ENCODE measurements at places on chromosomes 2 and 18.
A peak's percentile ranks its signal among the peaks of the same experiment; 100 is the strongest.

DNA sequence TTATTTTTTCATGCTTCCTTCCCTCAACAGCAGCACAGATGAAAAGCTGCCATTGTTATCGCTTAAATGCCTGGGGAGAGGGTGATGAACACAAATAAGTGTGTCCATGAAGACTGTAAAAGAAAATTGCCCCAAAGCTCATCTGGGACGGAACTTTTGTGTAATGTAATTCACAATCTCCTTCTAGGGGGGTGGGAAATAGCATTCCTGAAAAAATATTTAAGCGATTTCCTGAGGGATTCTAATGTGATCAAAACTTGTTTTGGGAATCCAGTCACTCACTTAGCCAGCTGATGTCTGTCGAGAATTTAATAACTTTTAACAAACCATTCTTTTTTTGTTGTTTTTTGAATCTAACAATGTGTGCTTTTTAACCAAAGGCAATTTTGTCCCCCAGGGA, 427.9 kb downstream of the PLCL1 start:
- no peak for DNase-seq

GRCh38 chr2:138779406-138779780, 797 bp downstream of the NXPH2 start:
- DNase-seq: no peak

DNA sequence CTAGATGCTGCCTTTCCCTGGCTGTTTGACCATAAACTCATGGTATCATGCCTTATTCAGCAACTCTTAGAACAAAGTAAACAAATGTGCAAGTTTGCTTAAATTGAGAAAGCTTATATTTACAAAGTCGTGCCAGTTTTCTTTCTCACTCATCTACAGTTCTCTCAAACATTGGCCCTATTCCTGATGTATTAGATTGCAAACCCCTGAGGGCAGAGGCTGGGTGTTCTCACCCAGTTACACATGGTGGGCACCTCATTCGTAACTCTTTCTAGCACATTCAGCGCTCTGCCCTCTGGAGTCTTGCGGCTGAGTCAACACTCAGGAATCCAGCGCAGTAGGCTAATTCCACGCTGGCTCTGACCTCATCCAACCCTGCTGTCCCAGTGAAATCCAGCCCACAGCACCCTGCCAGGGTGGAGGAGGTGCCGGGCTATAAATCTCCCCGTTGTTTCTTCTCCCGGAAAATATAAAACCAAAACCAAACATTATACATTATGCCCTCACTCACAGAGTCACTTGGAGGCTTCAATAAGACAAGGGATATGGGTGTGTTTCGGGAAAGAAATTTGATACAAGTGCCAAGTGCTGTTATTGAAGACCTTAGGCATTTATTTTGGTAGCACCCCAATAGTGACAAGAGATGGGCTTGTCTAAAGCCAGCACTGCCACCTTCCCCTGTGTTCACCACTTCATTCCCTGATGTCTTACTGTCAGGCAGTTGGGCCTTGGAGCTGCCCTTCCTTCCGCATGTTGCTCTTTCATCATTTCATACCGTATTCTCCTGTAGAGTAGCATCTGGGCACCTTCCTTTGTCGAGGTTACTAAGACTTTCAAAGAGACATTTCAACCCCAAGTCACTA, 287.4 kb downstream of the PRKCE start:
- DNase-seq: no peak

- no peak for DNase-seq
Observed at GRCh38 chr2:196601430-196602306, 37.8 kb upstream of the CCDC150 start.

GRCh38 chr2:104733226-104733943, 120.5 kb upstream of the POU3F3 start:
- DNase-seq: no peak

GRCh38 chr2:212908682-212909435, 242.6 kb downstream of the IKZF2 start:
- DNase-seq: no peak

- no peak for DNase-seq
Observed at GRCh38 chr2:11831415-11831814, 85.0 kb downstream of the LPIN1 start.

DNA sequence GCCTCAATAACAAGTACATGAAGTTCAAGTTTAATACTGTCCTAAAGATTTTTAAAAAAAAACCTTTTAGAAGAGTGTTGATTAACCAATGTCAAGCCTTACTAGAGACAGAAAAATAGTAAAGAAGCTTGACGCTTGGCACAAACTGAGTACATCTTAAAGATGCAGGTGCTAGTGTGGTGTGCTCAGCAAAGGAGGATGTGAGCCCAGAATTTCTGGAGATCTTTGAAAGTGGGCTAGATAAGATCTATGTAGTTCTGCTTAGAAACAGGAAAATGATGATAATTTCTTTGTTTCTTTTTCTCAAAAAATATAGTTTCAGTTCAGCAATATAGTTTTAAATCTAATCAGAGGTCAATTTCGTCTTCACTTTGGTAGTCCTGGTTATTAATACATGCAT, 118.3 kb upstream of the KLHL14 start:
- no peak for DNase-seq

- DNase-seq: no peak
Observed at GRCh38 chr2:20264629-20265028, 39.7 kb upstream of the SDC1 start.

- DNase-seq: no peak
Observed at GRCh38 chr2:74262681-74263080, 64.3 kb downstream of the MTHFD2 start.

- DNase-seq: no peak
Observed at GRCh38 chr18:22452226-22452668, 34.5 kb upstream of the CTAGE1 start.

DNA sequence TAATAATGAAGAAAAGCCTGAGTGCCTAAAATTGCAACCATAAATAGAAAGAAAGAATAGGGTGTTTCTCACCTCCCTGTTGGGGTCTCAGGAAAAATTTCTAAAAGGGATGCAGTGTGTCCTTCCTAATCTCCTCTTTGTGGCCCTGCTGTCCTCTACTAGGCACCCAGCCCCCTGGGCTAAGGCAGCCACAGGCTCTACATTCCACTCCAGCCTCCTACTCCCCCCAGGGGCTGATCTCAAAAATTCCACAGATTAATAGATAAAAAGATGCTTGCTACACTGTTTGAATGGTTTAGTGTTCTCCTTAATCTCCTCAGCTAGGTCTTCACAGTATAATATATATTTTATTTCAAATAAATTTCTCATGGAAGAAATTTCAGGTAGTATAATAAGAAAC, 17.6 kb downstream of the SATB2 start:
- DNase-seq: no peak

- DNase-seq: no peak
Observed at GRCh38 chr2:20357638-20358389, 7.2 kb upstream of the PUM2 start.

- no peak for DNase-seq
Observed at GRCh38 chr2:46117379-46117778, 179.8 kb upstream of the EPAS1 start.

- no peak for DNase-seq
Observed at GRCh38 chr2:9069543-9069942, 66.1 kb upstream of the MBOAT2 start.

- DNase-seq: peak; percentile 21
Observed at GRCh38 chr2:171319164-171319810, 114.5 kb downstream of the METTL8 start.

GRCh38 chr2:49351560-49351959, 197.2 kb upstream of the FSHR start:
- DNase-seq: no peak

GRCh38 chr2:189142893-189143759, 36.4 kb downstream of the COL5A2 start:
- peak; percentile 21 for DNase-seq

- DNase-seq: no peak
Observed at GRCh38 chr2:121707344-121707919, 29.2 kb downstream of the NIFK start.

GRCh38 chr2:190023860-190024259, 38.7 kb downstream of the MSTN start:
- DNase-seq: no peak

GRCh38 chr2:216425008-216425787, 12.9 kb downstream of the SMARCAL1 start:
- DNase-seq: no peak

DNA sequence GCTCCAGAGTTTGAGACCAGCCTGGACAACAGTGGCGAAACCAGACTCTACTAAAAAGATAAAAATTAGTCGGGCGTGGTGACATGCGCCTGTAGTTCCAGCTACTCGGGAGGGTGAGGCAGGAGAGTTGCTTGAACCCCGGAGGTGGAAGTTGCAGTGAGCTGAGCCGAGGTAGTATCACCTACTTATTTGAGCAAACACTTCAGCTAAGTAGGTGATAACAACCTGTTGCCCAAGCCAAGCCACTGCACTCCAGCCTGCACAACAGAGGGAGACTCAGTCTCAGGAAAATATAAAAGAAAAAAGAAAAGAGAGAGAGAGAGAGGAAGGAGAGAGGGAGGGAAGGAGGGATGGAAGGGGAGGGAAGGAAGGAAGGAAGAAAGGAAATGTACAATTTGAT, 21.3 kb downstream of the FER1L5 start:
- no peak for DNase-seq

- no peak for DNase-seq
Observed at GRCh38 chr2:207228402-207228801, 62.7 kb upstream of the KLF7 start.

- DNase-seq: no peak
Observed at GRCh38 chr18:78071166-78071710, 821.6 kb downstream of the GALR1 start.

DNA sequence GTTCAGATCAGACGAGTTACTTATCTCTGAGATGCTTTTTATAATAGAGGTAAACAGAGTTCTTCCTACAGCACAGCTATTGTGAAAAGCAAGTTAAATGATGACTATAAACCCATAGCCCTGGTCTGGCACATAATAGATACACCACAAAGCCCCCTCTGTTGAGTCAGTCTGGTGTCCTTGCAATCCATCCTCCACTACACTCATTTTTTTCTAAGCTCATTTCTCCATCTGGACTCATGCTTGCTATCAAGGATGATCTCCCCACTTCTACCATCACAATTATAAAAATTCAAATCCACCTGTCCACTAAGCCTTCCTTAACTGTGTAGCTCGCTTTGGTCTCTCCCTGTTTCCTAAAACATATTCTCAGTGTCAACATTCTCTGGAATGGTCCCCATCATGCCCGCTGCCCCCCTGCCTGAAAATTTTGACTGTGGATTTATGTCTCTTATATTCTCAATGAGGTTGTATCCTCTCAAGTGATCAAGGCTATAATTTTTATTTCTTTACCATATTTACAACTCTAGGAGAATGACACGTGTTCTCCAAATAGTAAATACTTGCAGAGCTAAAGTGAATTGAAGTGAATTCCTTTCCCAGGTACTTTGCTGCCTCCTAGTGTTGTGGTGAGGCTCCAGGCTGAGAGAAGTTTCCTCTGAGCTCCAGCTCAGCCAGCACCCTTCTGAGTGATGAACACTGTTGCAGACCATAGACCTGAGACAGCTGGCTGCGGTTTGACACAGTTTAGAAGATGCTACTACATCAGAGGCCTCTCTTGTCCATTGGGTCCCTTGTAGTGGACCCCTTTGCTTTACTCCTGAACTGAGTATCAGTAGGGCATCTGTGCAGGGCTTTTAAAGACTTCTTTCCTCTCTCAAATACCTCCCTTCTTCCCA, 108.7 kb downstream of the DPP10 start:
- DNase-seq: no peak

GRCh38 chr18:46910856-46911255, 6.5 kb downstream of the PIAS2 start:
- DNase-seq: no peak

DNA sequence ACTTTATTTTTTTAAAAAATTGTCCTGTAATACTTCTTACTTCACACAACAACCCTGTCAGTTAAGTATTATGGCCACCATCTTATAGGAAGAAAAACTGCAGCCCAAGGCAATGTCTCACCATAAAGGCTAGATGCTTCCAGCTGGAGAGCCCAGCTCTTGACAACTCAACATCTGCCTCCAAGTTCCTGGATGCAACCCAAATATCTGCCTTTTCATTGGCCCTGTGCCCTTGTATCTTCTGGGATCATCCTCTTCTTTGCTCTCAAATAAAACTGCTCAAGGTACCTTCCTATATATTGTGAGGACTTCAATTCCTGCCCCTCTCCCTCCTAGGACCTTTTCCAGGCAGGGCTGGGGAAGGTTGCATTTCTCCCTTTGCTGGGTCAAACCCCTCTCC, 69.5 kb downstream of the BIN1 start:
- DNase-seq: no peak

DNA sequence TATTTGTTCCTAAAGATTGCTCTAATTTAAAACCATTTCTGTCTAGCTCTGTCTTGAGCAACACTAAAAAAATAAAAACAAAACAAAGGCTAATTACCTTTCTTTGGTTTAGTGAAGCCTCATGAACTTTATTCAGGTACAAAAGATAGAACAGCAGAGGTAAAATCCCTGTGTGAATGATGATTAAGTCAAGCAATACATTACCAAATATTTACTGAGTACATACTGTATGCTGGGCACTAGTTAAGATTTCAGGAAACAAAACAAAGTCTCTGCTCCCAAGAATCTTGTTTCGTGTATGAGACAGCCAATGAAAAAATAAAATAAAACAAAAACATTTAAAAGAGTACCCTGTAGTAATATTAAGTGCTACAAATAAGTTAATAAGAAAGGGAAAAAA, 257.5 kb downstream of the RND3 start:
- no peak for DNase-seq

DNA sequence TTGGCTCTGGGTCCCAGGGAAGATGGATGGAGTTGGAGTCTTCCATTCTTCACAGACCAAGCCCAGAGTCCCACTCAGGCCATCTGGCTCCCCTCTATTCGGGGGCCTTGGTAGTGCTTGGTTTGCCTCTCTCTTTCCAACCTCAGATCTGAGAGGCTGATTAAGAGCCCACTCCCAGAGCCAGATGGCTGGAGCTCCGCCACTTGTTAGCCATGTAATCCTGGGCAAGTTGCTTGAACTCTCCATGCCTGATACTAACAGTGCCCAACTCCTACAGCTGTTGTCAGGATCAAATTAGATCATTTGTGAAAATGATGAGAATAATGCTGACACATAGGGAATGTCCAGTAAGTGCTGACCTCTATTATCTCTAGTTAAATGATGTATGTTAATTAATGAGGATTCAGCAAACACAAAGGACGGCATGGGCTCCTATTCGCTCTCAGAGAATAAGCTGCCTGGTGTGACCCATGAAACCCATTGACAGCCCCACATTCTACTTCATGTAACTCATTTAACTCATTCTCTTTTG, 46.6 kb upstream of the SLC14A1 start:
- no peak for DNase-seq

DNA sequence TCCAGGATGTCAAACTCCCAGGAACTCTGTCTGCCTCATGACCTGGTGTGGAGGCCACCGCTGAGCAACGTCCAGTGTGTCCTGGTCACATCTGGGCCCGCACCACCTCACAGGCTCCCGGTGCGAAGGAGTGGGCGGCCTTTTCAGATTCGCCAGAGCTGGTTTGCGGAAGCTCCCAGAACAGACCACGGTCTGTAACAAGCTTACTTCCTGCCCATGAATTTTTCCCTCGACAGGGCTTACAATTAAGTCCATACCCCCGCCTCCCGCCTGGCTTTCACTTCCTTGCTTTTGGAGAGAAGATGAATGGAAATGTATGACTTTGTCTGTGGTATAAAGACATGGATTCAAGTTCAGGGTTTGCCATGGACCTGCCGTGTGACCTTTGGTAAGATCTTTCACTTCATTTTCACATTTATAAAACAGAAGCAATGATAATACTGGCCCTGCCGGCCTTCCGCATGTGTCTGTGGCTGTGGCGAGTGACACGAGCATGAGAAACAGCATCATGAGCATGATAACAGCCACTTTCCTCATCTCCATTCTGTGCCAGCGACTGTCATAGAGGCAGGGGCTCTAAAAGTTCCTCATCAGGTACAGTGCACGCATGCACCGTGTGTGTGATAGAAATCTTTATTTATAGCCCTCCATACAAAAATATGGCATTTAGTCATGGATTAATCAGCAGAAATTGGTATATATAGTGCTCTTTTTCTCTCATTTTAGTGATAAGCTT, 31.0 kb upstream of the KCNF1 start:
- DNase-seq: no peak

All from activated T-cell treated with anti-CD3 and anti-CD28 coated beads for 4 hours (primary cell).